ENCODE measurements at places on chromosomes 3 and 15.
A peak's percentile ranks its signal among the peaks of the same experiment; 100 is the strongest.

DNA sequence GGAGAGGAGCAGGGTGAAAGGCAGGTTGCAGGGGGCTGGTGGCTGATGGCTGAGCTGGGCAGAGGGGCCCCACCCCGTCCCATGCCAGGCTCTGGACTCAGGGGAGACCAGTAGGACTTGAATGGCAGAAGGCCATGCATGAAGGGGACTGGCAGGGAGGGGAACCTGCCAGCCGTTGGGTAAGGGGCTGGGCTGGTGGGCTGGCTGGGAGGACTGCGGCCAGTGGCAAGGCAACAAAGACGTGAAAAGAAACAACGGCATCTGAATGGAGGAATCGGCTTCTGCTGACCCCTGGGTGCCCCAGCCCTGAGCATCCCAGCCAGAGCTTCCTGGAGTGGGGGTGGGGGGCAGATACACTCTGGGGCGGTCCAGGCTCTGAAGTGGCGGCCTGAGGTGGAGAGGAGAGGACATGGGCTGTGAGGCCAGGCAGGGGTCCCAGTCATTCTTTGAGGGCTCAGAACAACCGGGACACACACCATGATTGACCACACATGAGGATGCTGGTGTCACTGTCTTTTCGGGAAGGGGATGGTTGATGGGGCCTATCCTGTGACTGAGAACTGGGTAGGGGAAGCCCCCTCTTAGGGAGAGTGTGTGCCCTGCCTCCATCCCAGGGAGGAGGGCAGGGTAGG is 11.7 kb downstream of the GLYCTK start:
- DNase-seq = no peak

GRCh38 chr3:64238971-64239667 is 13.9 kb upstream of the PRICKLE2 start:
- no peak for DNase-seq

- DNase-seq = peak; percentile 7
Measured at GRCh38 chr15:32675466-32675865, 34.0 kb downstream of the SCG5 start.

- no peak for DNase-seq
Measured at GRCh38 chr3:135246027-135246426, 451.0 kb downstream of the EPHB1 start.

DNA sequence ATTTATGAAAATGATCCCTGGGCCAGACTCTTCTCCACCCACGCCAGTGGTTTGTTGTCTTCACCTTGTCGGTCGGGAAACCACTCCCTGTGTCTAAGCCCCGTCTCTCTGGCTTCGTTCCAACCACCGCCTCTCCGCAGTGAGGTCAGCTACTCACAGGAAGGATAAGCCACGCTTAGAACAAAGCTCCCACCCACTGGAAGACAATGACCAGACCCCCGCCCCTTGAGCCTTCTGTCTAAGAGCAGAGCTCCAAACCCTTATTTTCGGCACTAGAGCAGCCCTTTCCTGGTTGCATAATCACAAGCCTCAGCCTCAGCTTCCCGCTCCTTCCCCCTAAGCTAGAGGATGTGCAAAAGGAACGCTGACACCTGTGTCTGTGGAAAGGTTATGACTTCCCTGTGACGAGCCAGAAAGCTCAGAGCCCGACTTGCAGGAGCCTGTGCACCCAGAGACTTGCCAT is 114.9 kb upstream of the MEF2A start:
- DNase-seq = peak; percentile 35

DNA sequence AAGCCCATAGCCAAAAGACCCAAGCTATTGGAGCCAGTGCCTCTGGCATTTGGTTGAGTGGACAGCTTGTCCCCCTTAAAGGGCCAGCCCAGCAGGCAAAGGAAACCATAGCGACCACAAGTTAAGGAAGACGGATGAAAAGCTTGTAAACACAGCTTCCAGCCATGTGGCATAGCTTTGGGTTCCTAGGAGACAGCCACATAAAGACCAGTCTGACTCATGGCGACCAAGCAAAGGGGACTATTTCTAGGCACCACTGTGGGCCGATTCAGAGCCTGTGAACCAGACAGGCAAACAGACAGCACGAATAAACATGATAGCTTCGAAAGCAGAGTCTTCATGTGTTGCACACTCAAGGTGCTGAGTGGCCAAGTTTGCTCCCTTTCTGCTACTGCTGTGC is 30.5 kb upstream of the SRGAP3 start:
- no peak for DNase-seq

- DNase-seq = no peak
Measured at GRCh38 chr3:108998436-108998835, 44.8 kb upstream of the GUCA1C start.

GRCh38 chr3:124063197-124063909 is 71.4 kb upstream of the ROPN1 start:
- no peak for DNase-seq

DNA sequence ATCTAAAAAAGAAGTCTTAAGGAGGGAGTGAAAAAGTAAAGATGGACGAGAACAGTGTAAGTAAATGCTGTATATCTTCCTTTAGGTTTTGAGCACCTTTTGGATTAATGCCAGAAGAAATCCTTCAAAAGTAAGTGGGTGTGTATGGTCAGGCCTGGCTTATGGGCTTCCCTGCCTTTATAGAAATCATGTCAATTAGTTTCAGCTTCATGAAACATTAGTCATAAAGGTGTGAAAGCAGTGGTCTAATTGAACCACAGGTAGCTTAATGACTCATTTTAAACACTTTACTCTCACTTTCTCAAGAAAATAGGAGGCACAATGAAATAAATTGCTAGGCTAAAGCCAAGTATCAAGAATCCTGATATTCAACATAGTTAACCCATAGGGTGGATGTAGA is 467.4 kb upstream of the DPPA4 start:
- DNase-seq = no peak

DNA sequence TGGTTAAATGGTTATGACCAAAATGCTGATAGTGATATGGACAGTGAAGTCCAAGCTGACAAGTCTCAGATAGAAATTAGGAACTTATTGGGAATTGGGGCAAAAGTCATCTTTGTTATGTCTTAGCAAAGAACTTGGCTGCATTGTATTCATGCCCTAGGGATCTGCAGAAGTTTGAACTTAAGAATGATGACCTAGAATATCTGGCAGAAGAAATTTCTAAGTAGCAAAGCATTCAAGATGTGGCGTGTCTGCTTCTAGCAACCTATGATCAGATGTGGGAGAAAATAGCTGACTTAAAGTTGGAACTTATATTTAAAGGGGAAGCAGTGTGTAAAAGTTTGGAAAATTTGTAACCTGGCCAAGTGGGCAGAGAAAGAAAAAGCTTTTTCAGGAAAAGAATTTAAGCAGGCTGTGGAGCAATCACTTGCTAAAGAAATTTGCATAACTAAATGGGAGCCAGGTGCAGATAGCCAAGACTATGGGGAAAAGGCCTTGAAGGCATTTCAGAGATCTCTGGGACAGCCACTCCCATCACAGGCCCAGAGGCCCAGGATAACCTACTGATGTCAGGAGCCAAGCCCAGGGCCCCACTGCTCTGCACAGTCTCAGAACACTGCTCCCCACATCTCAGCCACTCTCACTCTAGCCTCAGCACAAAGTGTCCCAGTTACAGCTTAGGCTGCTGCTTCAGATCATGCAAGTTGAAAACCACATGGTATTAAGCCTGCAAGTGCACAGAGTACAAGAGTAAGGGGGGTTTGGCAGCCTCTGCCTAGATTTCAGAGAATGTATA is 147.8 kb upstream of the TGFBR2 start:
- DNase-seq = no peak

GRCh38 chr3:98901119-98901391 is 440 bp downstream of the DCBLD2 start:
- DNase-seq = peak; percentile 63

DNA sequence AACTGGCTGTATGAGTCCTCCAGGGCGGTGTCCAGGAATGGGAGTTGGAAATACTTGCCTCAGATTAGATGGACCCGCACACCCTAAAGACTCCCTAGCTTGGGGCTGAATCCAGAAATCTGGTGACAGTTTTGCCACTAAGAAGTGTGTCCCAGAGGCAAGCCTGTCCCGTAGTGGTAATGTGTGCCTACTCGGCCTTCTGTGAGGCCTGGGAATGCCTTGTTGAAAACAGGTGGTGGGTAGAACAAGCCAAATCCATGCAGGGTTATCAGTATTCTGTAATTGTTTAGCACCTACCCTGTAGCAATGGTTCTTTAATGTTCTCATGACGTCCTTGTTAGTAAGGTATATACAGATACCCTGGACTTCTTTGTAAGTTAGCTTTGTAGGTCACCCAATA is 1.6 kb downstream of the C3orf52 start:
- DNase-seq = no peak

GRCh38 chr3:144553301-144553700 is 581.7 kb downstream of the DIPK2A start:
- DNase-seq = no peak

GRCh38 chr3:46883054-46883829 is 5.7 kb downstream of the PTH1R start:
- no peak for DNase-seq

DNA sequence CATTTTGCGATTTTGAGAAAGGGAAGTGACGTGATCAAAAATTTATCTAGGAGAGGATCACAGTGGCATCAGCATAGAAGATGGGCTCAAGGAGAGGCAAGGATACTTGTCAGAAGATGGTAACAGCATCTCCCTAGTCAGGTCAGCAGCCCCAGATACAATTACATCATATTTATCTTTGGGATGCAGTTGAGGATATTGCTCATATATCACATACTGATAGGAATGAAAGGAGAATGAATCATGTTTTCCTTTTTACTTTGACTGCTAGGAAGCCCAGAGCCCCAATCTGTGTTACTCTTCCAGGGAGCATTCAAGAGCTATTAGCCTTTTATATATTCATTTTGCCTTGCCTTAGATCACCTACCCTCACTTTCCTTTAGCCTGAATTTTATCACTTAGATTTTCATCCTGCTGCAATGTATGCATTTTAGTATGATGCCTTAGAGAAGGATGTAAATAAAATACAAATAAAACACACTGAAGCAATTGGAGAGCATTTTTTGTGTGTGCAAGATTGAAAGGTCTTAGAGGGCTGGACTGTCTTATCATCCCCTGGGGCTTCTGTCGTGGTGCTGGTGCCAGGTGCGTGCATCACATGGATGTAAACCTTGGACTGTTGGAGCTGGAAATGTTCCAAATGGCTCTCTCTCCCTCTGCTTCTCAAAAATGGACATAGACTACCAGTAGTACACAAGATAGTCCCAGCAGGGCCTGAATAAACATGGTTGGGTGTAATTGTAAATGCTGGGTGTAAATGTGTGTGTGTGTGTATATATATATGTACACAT is 40.3 kb downstream of the CORO2B start:
- DNase-seq = no peak

DNA sequence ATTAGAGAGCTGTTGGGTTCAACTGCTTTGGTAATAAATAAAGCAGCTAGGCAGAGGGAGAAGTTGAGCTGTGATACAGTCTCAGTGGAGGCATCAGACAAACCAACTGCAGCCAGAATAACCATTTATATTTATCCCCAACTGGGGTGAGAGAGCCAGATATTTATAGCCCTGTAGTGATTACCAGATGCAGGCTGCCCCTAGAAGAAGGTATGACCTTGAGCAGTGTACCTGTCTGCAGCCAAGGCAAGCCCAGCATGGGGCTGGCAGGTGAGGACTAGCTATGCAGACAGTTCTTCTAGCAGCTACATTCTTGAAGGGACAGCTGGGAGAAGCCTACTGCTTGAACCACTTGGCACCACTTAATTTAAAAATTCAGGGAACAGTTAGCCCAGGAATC is 144.4 kb upstream of the EPHA3 start:
- no peak for DNase-seq

DNA sequence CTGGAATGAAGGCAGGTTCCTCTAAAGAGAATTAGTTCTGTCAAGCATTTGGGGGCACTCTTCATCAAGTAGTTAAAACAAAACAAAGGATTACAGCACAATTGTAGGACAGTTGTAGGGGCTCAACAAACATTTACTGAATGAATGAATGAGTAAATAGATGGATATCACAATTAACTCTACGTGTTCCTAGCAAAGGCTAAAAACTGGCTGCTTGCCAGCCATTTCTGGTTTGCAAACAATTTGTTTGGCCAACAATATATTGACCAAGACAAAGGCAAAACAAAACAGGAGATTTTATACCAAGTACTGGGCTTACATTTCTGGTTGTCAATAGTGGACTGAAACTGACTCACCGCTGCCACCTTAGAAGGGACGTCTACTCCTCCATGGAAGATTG is 116.8 kb downstream of the ZNF280D start:
- no peak for DNase-seq

DNA sequence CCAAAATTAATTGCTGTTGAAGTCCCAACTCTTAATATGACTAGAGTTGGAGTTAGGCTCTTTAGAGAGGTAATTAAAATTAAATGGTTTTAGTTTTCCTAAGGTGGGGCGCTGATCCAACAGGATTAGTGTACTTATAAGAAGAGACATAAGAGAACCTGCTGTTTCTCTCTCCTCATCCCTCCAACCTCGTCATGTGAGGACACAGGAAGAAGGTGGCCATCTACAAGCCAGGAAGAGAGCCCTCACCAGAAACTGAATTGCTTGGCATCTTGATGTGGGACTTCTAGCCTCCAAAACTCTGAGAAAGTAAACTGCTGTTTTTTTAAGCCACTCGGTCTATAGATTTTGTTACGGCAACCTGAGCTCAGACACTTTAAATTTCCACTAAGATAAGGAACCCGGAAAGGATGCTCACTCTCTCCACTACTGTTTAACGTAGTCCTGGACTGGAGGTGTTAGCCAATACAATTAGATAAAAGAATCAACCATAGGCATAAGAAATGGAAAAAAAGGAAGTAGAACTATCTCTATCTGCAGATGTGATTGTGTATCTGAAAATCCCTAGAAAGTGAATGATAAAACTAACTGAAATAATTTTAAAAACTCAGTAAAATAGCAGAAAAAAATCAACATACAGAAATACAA is 26.8 kb downstream of the DCBLD2 start:
- peak; percentile 83 for DNase-seq

GRCh38 chr15:66364944-66365528 is 8.6 kb upstream of the TIPIN start:
- no peak for DNase-seq

GRCh38 chr15:45572617-45573016 is 14.6 kb upstream of the BLOC1S6 start:
- DNase-seq = peak; percentile 34

DNA sequence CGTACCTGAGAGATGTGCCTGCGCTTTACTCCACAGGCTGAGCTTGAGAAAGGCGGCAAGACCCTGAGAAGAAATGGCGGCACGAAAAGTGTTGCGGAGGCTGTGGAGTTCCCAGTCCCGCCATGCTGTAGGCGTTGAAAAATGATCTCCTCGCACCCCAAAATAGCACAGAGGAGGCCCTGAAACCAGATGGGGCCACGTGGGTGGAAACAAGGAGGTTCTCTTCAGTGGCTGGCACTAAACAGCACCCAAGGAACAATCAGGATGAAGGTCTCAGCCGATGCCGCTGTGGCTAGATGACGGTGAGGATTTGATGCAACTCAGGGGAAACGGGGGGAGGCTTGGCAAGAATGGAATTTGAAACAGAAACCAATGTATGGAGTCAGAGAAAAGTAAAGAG is 57.3 kb downstream of the TMEM212 start:
- DNase-seq = no peak
